Activated CD4-positive, alpha-beta T cell treated with anti-CD3 and anti-CD28 coated beads, Interleukin-2, amount 10 ng/mL, durations not matched to agents 7 days and 5 days (primary cell): ENCODE measurements at places on chromosomes 12 and 14. TPM values are rescaled to one million over a fixed set of nuclear protein-coding genes. Genes with fewer than 3 reads are reported as not detected.

GRCh38 chr12:104290855-104291254 lies 12.7 kb upstream of the EID3 start:
- no peak overlapping the region for H3K27ac ChIP-seq
- no peak for DNase-seq
- no peak overlapping the region for H3K4me3 ChIP-seq
- H3K27me3 ChIP-seq = no peaks in the 10 kb centered on the region
- peaks cover 44% of the 10 kb centered on the region for H3K36me3 ChIP-seq

DNA sequence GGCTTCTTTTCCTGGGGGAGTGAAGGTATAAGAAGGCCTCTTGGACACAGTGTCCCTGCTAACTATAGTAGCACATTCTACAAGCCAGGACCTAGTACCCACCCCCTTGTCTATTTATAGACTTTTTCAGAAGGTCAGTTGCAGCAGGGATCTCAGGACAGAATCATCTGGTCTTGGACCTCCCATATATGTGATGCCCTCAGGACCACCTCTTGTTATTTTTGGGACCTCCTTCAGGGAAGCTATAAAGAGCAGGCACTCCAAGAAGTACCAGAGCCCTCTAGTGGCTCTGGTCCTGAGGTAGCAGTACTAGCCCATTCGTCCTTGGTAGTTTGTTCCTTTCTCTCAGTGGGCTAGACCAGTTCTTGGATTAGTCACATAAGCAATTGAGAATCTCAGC lies 4.3 kb downstream of the COQ10A start:
- H3K4me1 ChIP-seq = peaks cover 16% of the 10 kb centered on the region
- no peaks in the 10 kb centered on the region for H3K27me3 ChIP-seq
- no peak overlapping the region for H3K27ac ChIP-seq
- H3K36me3 ChIP-seq = peaks cover 41% of the 10 kb centered on the region
- no peak for DNase-seq

GRCh38 chr12:131142891-131143657 lies 189.4 kb downstream of the ADGRD1 start:
- no peak overlapping the region for H3K4me3 ChIP-seq
- H3K27me3 ChIP-seq = peaks cover 6% of the 10 kb centered on the region
- no peak for DNase-seq
- no peaks in the 10 kb centered on the region for H3K36me3 ChIP-seq
- H3K4me1 ChIP-seq = no peaks in the 10 kb centered on the region

Gene TGM1
- total RNA-seq = 6.5 TPM

Gene TTC9
- total RNA-seq = 16.7 TPM

GRCh38 chr12:49094160-49094974 lies at the start of gene DHH:
DHH (minus strand) TSS chr12:49094801; CDS start chr12:49094512, 289 bp downstream.
- H3K36me3 ChIP-seq = peaks cover 20% of the 10 kb centered on the region
- H3K27me3 ChIP-seq = peaks cover 59% of the 10 kb centered on the region
- H3K27ac ChIP-seq = no peak within 1 kb of the TSS
- no peak within 1 kb of the TSS for H3K4me3 ChIP-seq
- H3K4me1 ChIP-seq = peaks cover 46% of the 10 kb centered on the region
- no peak for DNase-seq

DNA sequence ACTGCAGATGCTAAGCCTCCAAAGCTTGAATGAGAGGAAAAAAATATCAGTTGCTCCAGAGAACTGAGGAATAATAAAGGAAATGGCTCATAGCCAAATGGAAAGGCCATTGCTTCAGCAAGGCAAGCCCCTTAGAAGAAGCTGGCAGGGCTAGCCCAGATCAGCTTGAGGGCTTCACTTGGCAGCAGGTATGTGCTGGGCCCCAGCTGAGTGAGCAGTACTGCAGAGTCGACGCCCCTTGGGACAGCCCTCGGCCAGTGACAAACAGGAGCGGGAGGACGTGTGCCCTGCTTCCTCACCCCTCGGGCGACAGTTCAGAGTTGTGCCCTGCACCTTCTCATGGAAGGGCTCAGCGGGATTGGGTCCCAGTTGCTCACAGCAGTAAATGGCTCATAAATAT lies 1031.2 kb upstream of the TMEM132C start:
- no peak overlapping the region for H3K4me3 ChIP-seq
- H3K27me3 ChIP-seq = no peaks in the 10 kb centered on the region
- H3K36me3 ChIP-seq = no peaks in the 10 kb centered on the region
- no peaks in the 10 kb centered on the region for H3K4me1 ChIP-seq
